ENCODE measurements at places on chromosomes 16 and 17.

DNA sequence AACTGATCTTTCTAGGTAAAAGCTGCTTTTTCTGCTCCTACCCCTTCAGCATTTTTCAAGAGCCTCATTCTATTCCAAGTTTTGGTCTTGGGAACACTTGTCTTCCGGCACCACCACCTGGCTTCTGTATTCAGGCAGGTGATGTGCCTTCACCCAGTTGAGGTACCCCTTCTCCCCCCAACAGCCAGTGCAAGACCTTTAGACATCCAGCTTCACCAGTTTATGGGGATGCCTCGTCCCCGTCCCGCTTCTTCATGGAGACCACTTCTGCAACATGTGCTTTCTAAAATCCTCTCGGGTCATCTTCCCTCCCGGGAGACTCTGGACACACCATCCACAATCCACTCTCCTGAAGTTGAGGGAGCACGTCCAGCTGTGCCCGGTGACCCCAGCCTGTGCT, 69.9 kb downstream of the SRCIN1 start:
- DNase-seq: no peak

DNA sequence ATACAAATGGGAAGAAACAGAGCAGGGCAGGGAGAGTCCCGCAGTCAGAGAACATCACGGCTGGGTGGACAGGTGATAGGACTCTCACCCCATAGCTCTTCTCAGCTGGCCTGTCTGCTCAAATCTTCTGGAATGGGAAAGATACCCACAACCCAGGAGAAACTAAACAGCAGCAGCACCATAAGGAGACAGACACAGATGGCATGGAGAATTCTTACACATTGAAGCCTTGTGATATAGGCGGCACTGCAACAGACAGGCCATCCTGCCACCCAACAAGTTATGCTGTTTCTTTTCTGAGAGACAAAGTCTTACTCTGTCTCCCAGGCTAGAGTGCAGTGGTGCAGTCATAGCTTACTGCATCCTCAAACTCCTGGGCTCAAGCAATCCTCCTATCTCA, 8.6 kb upstream of the ANKRD40CL start:
- DNase-seq: no peak

- no peak for DNase-seq
These were observed 55.2 kb downstream of the SPAG9 start for GRCh38 chr17:51065466-51065865.

- DNase-seq: no peak
These were observed 46.0 kb downstream of the CLEC16A start for GRCh38 chr16:10990378-10990777.

DNA sequence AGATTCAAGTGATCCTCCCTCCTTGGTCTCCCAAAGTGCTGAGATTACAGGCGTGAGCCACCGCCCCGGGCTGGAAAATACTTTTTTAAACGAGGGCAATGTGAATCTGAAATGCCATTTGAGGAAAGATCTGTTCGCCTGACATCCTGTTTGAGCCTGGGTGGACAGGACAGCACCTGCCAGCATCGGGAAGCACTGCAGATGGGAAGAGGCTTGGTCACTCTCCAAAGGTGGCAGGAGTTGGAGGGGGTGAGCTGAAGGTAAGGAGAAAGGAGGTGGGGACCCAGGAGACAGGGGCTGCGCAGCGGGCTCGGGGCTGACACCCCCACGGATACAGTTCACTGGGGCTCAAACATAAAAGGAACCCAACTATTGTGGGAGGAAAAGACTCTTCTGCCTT, 3.9 kb upstream of the BIRC5 start:
- DNase-seq: no peak

DNA sequence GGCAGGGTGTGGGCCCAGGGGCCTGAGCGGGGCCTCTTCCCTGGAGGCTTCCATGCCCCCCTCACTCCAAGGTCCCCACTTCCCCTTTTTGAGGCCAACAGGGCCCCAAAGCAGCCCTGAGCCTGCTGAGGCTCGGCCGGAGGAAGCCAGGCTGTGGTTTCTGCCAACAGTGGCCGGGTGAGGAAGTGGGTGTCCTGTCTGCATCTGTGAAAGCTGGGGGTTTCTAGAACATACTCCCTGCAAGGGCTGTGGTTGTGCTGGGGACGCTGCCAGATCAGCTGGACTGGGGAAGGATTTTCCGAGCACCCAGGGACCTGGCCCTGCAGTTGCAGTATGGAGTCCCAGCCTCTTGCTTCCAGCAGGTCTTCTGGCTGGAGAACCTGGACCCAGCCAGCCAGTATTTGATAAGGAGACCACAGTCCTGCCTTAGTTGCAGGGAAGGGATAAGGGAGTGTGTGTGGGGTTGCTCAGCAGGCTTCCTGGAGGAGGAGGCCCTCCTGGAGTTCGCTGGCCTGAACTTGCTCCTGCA, 15.7 kb downstream of the ADCY7 start:
- DNase-seq: no peak

- peak; percentile 63 for DNase-seq
These were observed 13.8 kb downstream of the C17orf50 start for GRCh38 chr17:35774499-35774898.

DNA sequence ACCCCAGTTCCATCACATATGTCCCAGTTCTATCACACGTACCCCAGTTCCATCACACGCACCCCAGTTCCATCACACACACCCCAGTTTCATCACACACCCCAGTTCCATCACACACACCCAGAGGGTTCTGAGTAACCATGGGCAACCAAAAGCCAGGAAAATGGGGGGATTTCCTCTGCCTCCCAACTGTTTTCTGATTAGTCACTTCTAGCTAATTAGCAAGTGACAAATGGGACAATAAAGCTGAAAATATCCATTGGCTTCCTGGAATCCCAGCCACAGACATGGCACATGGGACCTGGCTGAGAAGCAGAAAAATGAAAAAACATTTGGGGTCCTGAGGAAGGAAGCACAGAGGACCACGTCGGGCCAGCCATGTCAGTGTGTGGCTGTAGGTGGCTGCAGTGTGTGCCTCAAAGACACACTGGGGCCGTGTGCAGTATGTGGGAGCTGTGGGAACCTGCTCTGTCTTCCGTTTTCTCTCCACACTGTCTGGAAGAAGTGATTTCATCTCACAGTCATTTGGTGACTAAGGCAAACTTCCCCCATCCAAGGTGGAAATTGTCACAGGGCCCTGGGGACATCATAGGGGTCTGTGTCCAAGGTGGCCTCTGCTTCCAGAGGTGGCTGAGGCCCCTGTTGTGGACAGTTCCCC, 106.7 kb downstream of the CMIP start:
- DNase-seq: no peak

DNA sequence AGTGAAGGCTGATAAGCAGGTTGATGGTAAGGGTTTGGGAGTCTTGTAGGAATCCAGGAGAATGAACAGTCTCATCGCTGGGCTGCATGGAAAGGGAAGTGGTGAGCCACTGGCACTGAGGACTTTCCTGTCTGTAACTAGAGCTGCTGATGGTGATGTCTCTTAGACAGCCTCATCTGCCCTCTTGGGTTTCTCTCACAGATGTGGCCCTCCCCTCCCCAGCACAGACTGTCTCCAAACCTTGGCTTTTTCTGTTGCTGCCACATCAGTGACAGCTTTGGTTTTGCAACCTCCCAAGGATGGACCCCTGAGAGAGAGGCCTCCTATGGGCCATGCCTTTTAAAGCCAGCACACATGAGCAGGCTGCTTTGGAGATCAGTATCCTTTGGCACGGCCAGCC, 16.9 kb downstream of the PLCG2 start:
- DNase-seq: no peak

- no peak for DNase-seq
These were observed 14.8 kb upstream of the LIMD2 start for GRCh38 chr17:63714550-63715277.

DNA sequence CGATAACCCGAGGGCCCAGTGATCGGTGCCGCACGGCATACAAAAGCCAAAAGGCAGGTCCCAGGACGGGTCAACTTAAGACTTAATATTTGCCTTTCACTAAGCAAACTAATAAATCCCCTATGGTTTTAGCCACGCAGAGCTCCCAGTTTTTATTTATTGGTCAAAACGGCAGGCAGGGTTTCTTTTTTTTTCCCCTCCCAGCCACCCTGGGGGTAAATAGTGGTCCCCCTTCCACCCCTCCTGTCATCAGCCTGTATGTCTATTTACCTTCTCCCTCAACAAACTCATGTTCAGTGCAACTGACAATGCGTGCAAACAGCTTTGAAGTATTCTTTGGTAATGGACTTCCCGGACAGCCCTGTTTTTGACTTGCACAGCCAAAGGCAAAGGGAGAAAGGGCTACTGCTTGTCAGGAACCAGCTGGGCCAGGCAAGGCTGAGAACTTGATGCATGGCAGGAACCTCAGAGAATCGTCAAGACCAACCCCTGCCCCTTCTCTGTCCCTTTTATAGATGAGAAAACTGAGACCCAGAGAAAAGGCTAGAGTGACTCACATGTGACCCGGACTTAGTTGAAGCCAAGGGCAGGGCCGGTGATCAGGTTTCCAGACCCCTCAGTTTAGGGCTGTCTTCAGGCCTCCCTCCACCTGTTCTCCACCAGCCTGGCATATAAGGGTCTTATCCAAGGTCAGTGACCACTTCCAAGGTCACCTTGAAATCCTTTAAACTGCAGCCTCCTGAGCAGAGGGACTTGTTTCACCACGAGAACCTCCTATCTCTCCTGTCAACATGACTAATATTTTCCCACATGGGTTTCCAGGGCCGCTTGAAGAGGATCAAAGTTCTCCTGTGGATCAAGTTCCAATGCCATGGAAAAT, 279.0 kb downstream of the SOX9 start:
- no peak for DNase-seq

- no peak for DNase-seq
These were observed 28.7 kb downstream of the ABR start for GRCh38 chr17:1150863-1151600.

DNA sequence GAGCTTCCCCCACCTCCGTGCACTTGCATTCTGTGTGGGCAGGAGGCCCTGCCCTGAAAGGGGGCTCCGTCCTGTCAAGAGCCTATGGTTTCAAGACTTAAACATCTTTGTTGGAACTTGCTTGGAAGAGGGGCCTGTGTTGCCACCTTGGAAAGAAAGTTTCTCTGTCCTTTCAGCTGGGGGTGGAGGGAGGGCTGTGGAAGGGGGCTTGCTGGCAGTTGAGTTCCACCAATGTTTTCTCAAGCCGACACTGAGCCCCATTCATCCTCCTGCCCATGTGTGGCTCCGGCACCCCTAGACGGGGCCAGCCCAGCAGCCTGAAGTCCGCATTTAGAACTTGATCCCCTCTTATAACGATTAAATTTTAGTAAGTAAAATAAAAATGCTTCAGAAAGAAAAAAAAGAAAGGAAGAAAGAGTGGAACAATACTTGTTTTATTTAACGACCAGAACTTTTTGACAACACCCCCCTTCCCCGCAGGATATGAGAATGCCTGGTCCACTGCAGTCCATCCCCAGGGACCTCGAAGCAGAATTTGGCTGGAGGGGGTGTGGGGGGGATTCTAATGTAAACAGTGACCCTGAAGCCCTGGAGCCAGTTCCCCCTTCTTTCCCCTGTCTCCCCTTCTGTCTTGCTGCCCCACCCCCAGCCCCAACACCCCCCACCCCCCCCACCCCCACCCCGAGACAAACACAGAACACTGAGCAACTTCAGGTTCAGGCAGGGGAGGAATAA, 26.9 kb upstream of the CLEC18A start:
- DNase-seq: no peak

DNA sequence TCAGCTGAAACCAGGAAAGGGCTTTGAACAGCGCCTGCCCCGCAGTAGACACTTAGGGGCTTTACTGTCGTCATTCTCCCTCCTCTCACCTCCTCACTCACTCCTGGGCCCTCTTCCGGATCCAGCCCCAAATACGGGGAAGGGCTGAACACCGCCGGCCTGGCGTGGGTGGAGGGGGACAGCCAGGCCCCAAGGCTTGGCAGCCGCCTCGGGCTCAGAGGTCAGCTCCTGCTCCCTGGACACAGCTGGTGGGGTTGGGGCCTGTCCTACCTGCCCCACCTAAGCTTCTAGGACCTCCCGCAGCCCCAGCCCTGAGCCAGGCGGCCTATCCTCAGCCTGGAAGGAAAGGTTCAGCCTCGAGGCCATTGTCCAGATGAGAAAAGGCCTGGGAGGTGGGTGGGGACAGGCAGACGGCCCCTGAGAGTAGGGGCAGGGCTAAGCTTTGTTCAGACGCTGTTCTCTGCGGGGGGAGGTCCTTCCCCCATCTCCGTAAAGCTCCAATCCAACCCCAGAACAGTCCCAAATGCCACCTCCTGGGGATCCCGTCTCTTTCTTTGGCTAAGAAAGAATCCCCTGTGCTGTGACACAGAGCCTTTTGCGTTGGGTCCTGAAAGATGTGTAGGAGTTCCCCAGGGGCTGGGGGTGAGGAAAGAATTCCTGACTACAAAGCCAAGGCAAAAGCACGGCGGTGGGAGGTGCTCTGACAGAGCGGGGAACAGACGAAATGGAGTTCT, 881 bp upstream of the LLGL1 start:
- DNase-seq: no peak

- DNase-seq: no peak
These were observed 229.2 kb downstream of the MAP2K6 start for GRCh38 chr17:69643686-69644085.

DNA sequence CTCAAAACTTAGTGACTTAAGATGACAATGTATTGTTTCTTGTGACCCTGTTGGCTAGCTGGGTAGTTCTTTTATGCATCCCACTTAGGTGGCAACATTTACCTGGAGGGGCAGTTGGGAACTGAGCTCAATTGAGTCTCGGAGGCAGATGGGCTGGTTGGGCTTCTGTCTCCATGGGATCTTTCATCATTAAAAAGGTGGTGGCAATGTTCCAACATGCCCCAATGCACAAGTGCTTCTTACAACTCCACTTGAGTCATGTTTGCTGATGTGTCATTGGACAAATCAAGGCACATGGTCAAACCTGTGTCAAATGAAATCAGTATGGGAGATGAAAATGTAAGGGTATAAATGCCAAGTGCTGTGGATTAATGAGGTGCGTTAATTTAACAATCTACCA, 11.7 kb upstream of the HS3ST3B1 start:
- no peak for DNase-seq

GRCh38 chr16:73031155-73031866, 16.6 kb downstream of the ZFHX3 start:
- DNase-seq: no peak

DNA sequence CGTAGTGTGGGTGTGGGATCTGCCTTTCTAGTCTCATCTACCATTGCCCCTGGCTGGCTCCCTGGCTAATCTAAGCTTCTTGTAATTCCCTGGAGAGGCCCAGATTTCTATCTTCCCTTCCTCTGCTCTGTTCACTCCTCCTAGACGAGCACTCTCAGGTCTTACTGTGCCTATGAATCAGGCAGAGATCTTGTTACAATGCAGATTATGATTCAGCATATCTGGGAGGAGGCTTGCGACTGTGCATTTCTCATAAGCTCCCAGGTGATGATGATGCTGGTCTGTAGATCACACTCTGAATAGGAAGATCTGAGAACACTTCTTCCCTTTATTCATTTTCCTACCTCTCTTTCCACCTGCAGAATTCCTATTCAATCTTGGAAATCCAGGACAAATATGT, 200.1 kb downstream of the CBLN1 start:
- DNase-seq: no peak

GRCh38 chr17:79531191-79532095, 79.4 kb downstream of the RBFOX3 start:
- no peak for DNase-seq

GRCh38 chr17:39151943-39152818, 744 bp upstream of the PLXDC1 start:
- no peak for DNase-seq

GRCh38 chr17:69448431-69449102, 34.1 kb downstream of the MAP2K6 start:
- DNase-seq: no peak

Measured in fibroblast of the conjunctiva (primary cell).